Heart left ventricle (tissue), 16 donors: ENCODE measurements at places on chromosomes 12 and 14.

DNA sequence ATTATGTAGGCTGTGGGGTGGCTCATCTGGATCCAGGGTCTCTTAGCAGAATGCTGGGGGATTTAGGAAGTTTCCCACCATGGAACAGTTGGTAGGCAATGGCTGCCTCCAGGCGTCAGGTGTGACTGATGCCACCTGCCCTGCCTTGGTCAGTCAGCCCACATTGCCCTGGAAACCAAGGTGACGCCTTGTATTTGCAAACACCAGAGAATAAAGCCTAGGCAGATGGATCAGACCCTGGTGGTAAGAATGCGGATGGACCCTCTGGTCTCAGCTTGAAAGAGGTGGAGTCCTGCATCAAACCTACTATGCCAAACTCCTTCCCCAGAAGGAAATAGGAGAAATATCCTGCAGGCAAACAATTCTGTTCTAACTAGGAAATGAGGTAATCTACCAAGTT is 38.2 kb downstream of the NCKAP5L start:
- no peak for DNase-seq

- DNase-seq = no peak
These were observed 35.6 kb upstream of the VSX2 start for GRCh38 chr14:74203639-74204038.

GRCh38 chr12:43856972-43857371 is 21.1 kb downstream of the TMEM117 start:
- DNase-seq = no peak

GRCh38 chr14:23414906-23415820 is 7.1 kb upstream of the MYH6 start:
- no peak for DNase-seq

DNA sequence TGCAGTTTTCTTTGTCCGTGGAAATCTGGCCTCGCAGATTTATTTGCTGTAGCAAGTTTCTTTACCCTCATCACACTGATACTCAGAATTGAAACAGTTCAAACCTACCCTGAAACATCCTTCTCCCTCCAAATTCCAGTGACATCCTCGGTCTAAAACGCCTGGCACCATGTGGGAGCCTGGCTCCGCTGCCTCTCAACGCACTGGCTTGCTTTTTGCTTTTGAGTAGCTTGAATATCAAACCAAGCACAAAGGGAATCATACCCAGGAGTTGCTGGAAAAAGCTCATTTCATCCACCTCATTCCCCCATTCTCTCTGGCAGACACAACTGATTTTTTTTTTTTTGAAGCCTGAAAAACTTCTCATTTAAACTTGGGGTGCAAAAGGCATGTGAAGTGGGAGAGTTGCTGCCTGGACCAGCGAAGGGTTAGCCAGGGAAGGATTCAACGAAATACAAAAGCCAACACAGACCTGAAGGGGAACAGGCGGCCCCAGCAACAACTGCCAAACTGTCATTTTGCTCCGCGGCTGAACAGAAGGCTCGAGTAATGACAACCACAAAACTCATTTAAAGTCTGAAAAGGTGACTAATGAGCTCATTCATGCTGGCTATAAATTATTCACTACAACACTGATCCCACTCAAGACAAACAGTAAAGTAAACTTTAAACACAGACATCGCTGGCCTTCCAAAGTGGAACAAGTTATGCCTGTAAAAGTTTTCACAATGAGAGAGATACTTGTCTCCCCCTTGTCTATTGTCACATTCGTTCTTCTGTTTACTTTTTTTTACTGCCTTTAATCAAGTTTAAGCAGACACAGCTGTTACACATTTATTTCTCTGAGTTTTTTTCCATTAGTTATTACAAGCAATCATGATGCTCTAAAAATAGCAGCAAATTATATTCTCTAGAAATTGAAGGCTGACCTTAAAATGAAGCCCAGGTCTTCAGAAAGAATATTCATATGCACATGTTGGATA is 12.5 kb upstream of the FOXN3 start:
- no peak for DNase-seq
